ENCODE measurements at places on chromosomes 16 and 17. TPM values are rescaled to one million over a fixed set of nuclear protein-coding genes. Genes with fewer than 3 reads are reported as not detected.

GRCh38 chr16:61289141-61289540, 747.1 kb downstream of the CDH8 start:
- H3K27me3 ChIP-seq: no peaks in the 10 kb centered on the region
- no peak for DNase-seq
- no peaks in the 10 kb centered on the region for H3K36me3 ChIP-seq
- no peak overlapping the region for H3K27ac ChIP-seq
- H3K4me1 ChIP-seq: no peaks in the 10 kb centered on the region
- H3K4me3 ChIP-seq: no peak overlapping the region

ELMO3 gene
- 8.7 TPM for polyA plus RNA-seq

PLCG2 gene
- 57.1 TPM for polyA plus RNA-seq

RNF166 gene
- polyA plus RNA-seq: 75.1 TPM

- no peaks in the 10 kb centered on the region for H3K4me1 ChIP-seq
- H3K36me3 ChIP-seq: no peaks in the 10 kb centered on the region
- no peak overlapping the region for H3K4me3 ChIP-seq
- H3K27ac ChIP-seq: no peak overlapping the region
Measured at GRCh38 chr17:58051468-58051867, 31.8 kb upstream of the DYNLL2 start.

- no peak overlapping the region for H3K27ac ChIP-seq
- no peak overlapping the region for H3K4me3 ChIP-seq
- no peaks in the 10 kb centered on the region for H3K36me3 ChIP-seq
Measured at GRCh38 chr17:64259426-64259825, 3.6 kb downstream of the TEX2 start.

KRT10 gene
- polyA plus RNA-seq: 41.8 TPM

GRCh38 chr17:81550830-81551457, 1.2 kb downstream of the FAAP100 start:
- no peak for DNase-seq
- H3K4me3 ChIP-seq: peak overlapping the region; percentile 93
- peak overlapping the region; percentile 92 for H3K27ac ChIP-seq
- H3K4me1 ChIP-seq: peaks cover 36% of the 10 kb centered on the region
- no peaks in the 10 kb centered on the region for H3K27me3 ChIP-seq

GRCh38 chr17:72901657-72902056, 190.8 kb downstream of the SLC39A11 start:
- H3K4me1 ChIP-seq: no peaks in the 10 kb centered on the region
- H3K4me3 ChIP-seq: no peak overlapping the region
- no peaks in the 10 kb centered on the region for H3K27me3 ChIP-seq
- DNase-seq: no peak
- H3K36me3 ChIP-seq: peaks cover 48% of the 10 kb centered on the region
- no peak overlapping the region for H3K27ac ChIP-seq

CCL4 gene
- polyA plus RNA-seq: 15.8 TPM

ZNF423 gene
- 0.67 TPM for polyA plus RNA-seq

DNA sequence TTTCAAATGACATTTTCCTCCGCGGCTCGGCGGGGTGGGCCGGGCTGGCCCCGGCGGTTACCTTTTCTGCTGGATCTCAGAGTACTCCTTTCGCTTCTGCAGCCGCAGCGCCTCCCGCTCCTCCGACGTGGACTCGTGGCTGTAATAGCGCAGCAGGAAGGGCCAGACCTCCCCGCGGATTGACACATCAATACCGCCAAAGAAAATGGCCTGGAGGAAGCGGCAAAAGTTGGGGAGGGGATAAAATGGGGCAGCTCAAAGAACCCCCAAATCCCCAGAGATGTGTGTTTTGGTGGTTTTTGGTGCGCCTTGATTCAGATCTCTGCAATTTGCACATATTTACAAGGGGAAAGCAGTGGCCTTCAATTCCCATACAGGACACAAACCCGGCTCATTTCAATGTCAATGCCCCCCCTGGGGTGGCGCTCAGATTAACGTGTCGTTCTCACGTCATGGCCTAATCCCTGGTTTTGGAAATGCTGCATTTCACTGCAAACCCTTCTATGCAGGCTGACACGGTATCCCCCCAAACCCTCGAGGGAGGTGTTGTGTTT, 85.9 kb downstream of the TBC1D16 start:
- peaks cover 28% of the 10 kb centered on the region for H3K4me1 ChIP-seq
- peaks cover 41% of the 10 kb centered on the region for H3K36me3 ChIP-seq
- no peak overlapping the region for H3K4me3 ChIP-seq
- no peak overlapping the region for H3K27ac ChIP-seq

EXOC3L1 gene
- polyA plus RNA-seq: 113 TPM

- no peaks in the 10 kb centered on the region for H3K27me3 ChIP-seq
- DNase-seq: no peak
- H3K4me3 ChIP-seq: no peak overlapping the region
- H3K27ac ChIP-seq: no peak overlapping the region
Measured at GRCh38 chr16:58176608-58177352, 21.1 kb downstream of the CSNK2A2 start.

DNA sequence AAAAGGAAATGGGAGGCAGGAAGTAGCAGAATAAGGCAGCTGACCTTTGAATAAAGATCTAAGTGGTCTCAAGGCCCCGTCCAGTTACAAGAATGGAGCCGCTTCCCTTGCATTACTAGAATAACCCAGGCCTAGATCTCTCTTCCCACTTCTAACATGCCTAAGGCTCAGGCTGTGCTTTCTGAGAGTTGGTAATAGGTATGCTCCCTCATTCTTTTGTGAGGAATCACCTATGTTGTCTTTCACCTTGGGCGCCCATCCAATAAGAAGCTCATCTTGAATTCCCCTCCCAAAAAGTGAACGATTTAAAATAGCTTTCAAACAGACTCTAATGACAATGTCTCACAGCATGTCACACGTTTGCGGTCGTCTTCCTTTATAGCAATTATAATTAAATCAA, 101.2 kb downstream of the KCNJ2 start:
- H3K4me1 ChIP-seq: no peaks in the 10 kb centered on the region
- no peak overlapping the region for H3K4me3 ChIP-seq
- H3K36me3 ChIP-seq: no peaks in the 10 kb centered on the region
- H3K27ac ChIP-seq: no peak overlapping the region

GRCh38 chr16:46613352-46613751, 7.8 kb downstream of the SHCBP1 start:
- no peak for DNase-seq
- no peaks in the 10 kb centered on the region for H3K27me3 ChIP-seq
- H3K4me3 ChIP-seq: no peak overlapping the region
- no peak overlapping the region for H3K27ac ChIP-seq

DNA sequence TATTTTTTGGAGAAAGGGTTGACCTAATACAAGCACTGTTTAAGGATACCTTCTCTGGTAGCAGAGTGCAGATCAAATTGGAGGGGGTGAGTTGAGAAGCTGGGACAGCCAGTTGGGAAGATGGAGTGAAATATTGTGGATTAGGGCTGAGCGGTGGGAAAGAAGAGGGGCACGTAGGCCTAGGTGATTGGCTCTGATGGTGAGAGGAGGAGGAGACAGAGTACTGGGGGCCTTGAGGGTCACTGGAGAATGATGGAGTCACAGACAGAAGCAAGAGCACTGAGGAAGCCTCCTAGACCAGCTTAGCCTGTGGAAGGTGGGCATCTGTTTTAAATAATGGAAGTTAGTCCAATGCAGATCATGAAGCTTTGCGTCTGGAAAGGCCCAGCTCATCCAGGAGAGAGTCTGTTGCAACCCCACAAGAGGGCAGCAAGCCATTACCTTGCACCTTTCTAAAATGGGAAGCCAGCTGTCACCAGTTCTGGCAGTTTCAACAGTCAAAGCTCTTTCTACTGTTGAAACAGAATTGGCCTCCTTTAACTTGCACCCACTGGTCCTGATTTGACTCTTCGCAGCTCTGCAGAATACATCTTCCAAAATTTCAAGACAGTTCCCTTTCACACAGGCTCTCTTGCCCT, 11.8 kb downstream of the SLC9A5 start:
- H3K27ac ChIP-seq: no peak overlapping the region
- H3K4me3 ChIP-seq: no peak overlapping the region
- no peaks in the 10 kb centered on the region for H3K27me3 ChIP-seq
- H3K36me3 ChIP-seq: no peaks in the 10 kb centered on the region
- peaks cover 4% of the 10 kb centered on the region for H3K4me1 ChIP-seq

DNA sequence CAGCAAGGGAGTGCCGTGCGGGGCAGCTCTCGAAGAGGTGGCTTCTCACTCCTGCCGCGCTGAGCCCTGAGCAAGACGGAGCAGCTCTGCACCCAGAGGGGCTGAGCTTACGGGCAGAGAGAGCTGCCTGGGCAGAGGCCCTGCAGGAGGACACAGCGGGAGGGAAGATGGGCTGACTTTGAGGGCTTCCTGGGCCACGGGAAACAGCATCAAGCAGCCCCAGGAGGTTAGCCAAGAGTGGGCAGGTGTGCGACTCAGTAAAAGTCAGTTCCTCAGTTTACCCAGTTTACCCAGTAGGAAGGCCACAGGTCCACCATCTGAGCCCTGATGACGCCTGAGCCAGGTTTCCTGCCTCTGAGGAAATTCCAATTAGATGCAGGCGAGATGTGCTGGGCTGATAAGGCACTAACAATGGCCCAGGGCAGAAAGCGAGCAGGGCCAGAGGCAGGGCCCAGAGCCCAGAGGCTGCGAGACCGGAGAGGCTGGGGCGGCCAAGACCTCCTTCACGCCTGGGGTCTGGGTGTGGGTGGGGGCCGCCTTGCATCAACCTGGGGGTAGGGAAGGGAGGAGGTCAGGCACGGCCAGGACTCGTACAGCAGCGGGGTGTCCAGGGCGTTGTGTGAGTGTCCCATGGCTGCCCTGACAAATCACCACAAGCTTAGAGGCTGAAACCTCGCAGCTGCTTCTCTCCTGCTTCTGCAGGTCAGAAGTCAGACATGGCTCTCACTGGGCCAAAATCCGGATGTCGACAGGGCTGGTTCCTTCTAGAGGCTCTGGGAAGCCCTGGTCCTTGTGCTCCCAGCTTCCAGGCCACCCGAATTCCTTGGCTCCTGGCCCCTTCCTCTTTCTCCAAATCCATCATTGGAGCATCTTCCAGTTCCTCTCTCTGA, 32.0 kb upstream of the CIBAR2 start:
- no peak overlapping the region for H3K4me3 ChIP-seq
- peaks cover 64% of the 10 kb centered on the region for H3K4me1 ChIP-seq
- no peak for DNase-seq
- H3K36me3 ChIP-seq: no peaks in the 10 kb centered on the region
- H3K27me3 ChIP-seq: no peaks in the 10 kb centered on the region

DNA sequence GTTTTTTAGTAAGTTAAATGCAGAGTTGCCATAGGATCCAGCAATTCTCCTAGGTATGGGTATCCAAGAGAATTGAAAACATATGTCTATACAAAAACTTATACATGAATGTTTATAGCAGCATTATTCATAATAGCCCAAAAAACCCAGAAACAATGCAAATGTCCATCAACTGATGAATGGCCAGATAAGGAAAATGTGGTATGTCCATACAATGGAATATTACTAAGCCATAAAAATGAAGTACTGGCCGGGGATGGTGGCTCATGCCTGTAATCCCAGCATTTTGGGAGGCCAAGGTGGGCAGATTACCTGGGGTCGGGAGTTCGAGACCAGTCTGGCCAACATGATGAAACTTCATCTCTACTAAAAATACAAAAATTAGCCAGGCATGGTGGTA, 156.1 kb upstream of the PSMD7 start:
- no peak overlapping the region for H3K4me3 ChIP-seq
- no peaks in the 10 kb centered on the region for H3K36me3 ChIP-seq
- no peak overlapping the region for H3K27ac ChIP-seq
- no peaks in the 10 kb centered on the region for H3K4me1 ChIP-seq

BAHCC1 gene
- polyA plus RNA-seq: 2.0 TPM

DNA sequence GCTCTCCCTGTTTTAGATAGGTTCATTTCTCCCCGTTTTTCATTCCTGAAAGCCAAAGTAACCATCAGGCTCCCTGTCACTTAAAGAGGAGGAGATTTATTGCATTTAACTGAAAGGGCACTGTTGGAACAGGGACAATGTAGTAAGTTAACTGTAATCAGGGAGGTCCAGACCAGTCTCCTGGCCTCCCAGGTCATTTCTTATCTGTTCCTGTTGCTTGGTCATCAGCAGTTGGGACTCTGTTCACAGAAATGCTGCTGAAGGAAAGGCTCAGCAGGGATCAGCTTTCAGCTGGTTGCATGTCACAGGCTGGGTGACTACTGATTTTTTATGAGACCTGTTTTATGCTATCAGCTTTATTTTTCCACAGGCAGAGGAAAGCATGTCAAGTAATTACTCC, 622.6 kb upstream of the GOT2 start:
- H3K4me1 ChIP-seq: no peaks in the 10 kb centered on the region
- H3K4me3 ChIP-seq: no peak overlapping the region
- no peaks in the 10 kb centered on the region for H3K27me3 ChIP-seq
- DNase-seq: no peak
- H3K27ac ChIP-seq: no peak overlapping the region

- H3K36me3 ChIP-seq: no peaks in the 10 kb centered on the region
- peaks cover 4% of the 10 kb centered on the region for H3K4me1 ChIP-seq
- H3K27me3 ChIP-seq: no peaks in the 10 kb centered on the region
- DNase-seq: no peak
- H3K4me3 ChIP-seq: no peak overlapping the region
Measured at GRCh38 chr16:48576927-48577326, 33.1 kb downstream of the N4BP1 start.

HS3ST4 gene
- 0.08 TPM for polyA plus RNA-seq

EMC6 gene
- polyA plus RNA-seq: 85.3 TPM

DNA sequence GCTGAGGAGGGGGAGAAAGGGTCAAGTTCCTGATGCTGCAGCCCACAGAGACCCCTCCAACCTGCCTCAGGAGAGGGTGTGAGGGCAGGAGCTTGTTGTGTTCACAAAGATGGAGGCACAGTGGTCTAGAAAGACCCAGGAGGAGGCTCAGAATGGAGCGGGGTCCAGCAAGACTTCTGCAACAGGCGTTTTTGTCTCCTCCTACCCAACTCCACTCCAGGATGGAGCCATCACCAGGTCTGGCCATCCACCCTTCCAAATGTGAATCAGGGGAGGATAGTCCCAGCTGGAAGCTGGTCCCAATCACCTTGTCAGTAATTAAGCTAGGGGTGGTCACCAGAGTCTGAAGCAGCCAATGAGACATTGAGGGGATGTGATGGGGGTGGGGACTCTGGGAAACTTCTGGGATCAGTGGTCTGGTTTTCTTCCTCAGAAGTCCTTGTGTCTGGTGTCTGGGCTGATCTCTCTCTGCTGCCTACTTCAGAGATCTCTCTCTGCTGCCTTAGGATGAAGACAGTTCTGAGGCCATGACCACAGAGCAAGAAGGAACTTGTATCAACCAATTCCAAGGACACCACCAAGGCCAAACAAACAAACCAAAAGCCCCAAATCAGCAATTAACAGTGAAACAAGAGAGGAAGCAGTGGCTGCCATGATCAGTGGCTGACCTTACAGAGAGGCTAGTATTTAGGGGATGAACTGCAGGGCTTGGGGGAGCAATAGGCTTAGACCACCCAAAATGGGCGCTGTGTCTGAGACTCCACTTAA, 14.5 kb downstream of the CD300LB start:
- no peak for DNase-seq
- no peaks in the 10 kb centered on the region for H3K27me3 ChIP-seq
- H3K4me3 ChIP-seq: no peak overlapping the region
- H3K27ac ChIP-seq: no peak overlapping the region
- no peaks in the 10 kb centered on the region for H3K36me3 ChIP-seq

VMO1 gene
- 10.9 TPM for polyA plus RNA-seq
